ENCODE measurements at places on chromosomes 7 and 10.

DNA sequence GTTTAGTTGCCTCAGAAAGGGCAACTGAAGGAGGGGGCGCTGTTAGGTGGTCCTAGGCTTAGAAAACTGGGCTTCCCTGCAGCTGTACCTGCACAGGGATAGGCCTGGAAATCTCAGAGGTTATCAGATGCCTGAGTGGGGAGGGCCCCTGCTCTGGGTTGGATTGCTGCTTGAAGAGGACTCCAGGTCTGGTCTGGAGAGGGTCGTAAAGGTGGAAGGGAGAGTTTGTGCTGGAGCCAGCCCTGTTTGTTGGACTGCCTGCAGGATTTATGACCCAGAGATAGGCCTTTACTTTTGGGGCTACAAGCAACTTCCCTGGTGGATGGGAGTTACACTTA is 765.9 kb downstream of the GRID1 start:
- DNase-seq: no peak

GRCh38 chr10:20162123-20162522 is 345.9 kb downstream of the PLXDC2 start:
- DNase-seq: no peak

DNA sequence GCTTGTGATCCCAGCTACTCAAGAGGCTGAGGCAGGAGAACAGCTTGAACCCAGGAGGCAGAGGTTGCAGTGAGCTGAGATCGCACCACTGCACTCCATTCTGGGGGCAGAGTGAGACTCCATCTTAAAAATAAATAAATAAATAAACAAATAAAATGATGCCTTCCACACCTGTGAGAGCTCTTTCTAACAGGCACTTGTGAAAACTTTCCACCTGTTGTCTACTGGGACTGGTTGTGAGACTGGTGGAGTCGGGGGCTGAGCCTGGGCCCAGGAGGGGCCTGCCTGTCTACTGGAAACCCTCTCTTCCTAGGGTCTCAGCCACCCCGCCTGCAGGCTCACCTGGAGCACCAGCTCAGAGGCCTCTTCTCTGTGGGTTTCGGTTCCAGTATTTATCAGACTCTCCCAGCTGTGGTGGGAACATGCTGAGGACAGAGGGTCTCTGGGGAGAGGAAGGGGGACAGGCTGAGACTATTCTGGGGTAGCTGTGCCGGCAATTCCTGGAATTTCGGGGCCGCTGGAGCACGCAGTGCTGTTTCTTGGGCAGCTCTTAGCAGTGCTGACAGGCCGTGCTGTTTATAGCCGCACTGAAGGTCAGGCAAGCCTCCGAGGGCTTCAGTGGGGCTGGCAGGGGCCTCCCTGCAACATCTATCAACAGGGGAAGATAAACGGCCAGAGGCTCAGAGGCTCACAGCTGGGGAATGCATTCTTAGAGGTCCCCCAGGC is 3.8 kb downstream of the LDB3 start:
- DNase-seq: no peak

GRCh38 chr10:44907556-44907955 is 3.6 kb upstream of the TMEM72 start:
- no peak for DNase-seq

DNA sequence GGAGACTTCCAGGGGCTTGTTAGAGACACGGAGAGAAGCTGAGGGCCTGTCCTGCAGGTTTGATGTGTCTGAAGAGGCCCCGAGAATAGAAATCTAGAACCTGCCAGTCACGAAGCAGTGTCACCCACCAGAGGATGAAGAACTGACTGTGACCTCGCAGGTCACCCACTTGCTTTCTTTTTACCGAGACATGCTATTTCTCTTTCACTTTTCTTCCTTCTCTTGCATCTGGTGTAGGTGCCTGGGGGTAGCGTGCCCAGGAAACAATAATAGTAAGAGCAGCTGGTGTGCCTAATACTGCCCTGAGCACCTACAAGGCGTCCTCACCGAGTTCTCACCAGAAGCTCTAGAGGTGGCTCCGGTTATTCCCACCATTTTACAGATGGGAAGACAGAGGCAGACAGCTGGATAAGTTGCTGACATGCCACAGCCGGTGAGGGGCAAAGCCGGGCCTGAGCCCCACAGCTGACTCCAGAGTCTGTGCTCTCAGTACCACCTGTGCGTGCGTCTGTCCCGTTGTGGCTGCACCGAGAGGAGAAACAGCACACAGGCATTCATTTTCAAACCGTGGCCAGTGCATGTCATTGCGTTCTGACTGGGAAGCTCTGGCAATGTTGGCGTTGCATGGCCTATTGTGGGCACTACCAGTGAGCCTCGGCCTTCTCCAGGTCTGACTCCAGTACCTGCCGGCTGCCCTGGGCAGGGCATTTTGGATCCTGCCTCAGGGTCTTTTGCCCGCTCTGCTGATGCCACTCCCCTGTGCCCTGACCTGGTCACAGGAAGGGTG is 7.8 kb downstream of the CHST3 start:
- no peak for DNase-seq

DNA sequence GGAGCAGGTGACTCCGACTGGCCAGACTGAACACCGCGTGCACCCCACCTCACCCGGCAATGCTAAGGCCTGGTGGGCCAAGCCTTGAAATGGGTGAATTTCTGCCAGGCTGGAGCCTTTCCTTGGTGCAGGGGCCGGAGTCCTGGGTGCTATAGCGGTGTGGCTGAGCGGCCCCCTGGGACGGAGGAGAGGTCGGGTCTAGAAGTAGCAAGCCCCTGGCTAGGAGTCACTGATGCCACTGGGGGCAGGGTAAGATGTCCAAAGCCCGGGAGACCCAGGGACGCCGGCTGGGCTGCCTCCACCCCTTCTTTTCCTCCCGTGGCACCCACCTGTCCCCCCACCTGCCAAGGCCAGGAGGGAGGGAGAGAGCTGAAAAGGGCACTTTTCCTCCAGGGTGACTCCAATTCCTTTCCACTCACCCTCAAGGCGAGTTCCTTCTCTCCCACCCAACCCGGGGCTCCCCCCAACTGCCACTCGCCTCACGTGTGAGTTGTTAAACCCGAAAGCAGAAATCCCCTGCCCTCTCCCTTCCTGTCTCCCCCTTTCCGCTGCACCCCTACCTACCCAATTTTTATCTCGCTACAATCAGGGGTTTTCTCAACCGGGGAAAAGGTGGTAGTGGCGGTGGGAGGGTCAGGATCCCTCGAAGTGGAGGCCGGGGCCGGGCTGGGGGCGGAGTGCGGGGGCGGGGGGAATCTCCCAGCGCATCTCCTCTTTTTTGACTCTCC is 6.0 kb upstream of the GATA3 start:
- no peak for DNase-seq

GRCh38 chr10:84176836-84177474 is 3.4 kb downstream of the GPR15LG start:
- peak; percentile 33 for DNase-seq

DNA sequence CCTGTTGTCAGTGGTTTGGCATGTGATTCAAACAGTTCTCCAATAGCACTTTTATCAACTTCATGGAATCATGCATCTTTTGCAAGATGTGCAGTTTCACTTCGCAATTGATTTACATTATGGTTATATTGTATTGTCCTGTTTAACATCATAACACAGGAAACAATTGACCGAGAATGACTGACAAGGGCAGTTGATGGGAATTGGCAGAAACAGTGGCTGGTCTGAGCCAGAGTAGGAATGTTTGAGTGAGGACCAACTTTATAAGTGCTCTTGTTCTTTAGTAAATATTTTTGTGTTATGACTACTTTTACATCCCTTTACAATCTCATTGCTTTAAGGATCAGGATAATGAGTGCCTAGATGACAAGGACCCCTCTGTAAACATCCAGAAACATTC is 2.2 kb downstream of the KLHL7 start:
- no peak for DNase-seq

DNA sequence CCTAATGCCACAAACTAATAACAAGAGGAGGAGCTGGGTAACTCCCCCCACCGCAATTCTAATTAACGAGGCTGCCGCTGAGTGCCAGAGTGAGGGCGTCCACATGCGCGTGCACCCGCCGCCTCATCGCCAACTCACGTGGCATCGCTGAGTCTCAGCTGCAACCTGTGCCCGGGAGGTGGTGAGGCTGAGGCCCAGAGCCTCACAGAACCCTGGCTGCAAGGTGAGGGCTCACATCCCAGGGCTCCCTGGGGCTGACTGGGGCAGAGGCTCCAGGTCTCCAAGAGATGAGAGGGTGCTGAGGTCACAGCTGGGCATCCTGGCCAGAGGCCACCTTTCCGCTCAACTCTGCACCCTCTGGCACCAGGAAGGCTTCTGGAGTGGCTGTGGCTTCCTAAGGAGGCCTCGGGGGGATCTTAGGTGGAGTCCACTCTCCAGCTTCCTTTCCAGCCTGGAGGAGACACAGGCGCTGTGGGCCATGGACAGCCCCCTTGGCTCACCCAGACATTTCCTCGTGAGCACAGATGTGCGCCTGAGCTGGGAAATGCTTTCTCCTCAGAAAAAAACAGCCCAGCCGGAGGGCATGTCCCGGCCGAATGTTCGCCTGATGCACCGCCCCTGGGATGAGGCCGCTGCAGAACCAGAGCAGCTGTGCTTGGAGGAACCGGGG is 242.6 kb downstream of the MAD1L1 start:
- DNase-seq: no peak

DNA sequence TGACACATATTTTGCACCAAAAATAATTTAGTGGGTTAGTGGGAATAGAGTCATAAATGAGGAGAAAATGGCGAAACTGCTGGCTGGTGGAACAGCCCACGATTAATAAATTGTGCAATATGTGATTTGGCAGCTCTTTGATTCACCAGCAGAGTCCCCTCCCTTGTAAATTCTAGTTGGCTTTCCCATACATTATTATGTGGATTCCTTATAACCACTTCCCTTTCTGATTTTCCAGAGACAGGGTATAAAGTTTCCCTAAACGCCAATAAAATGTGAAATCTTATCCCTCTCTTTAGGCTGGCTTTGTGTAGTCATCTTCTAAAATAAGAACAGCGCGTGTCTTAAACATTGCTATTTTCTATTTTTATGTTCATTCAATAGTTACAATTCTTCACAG is 149.4 kb upstream of the FERD3L start:
- DNase-seq: no peak

- DNase-seq: no peak
Measured at GRCh38 chr10:74887614-74888284, 61.3 kb downstream of the KAT6B start.

GRCh38 chr10:20446561-20447193 is 450.4 kb downstream of the NEBL start:
- DNase-seq: no peak

DNA sequence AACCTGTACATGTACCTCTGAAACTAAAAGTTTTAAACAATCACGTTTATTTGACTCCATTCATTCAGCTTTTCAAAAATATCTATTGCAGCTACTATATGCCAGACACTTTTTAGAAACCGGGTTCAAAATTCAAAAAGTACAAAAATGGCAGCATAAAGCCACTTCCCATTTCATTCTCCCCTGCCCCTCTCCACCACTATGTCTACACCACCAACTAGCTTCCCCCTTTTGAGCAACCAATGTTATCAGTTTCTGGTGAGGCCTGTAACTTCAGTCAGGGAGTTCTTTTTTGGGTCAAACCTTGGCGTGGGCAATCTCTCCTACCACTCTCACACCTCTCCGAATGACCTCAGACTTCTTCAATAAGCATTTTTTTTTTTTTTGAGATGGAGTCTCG is 11.5 kb upstream of the HHEX start:
- DNase-seq: no peak

- DNase-seq: no peak
Measured at GRCh38 chr10:100148353-100149211, 37.2 kb downstream of the ERLIN1 start.

DNA sequence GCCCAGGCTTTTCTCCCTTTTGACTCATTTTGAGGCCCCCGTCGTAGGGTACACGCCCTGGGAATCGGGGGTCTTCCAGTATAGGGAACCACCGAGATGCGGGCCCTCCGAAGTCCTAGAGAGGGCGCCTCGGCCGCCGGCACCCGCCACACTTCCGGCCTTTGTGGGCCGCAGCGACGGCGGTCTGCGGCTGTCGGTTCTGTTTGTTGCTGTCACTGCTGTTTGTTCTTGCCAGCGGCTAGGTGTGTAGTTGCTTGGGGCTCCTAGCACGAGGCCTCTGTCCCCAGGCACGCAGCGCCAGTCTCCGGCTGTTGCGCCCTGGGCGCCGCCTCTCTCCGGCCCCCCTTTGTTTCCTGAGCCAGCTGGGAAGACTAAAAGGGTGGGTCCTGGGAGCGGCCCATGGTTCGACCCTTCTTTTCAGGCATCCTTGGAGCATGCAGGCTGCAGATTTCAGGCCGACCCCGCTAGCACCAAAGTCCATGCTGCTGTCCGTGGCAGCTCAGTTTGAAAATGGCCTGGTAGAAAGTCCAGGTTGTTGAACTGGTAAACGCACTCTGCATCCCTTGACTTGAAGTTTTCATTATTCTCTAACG is 17.8 kb upstream of the ZKSCAN1 start:
- DNase-seq: peak; percentile 70

GRCh38 chr10:73577788-73578187 is 13.4 kb downstream of the USP54 start:
- peak; percentile 83 for DNase-seq

DNA sequence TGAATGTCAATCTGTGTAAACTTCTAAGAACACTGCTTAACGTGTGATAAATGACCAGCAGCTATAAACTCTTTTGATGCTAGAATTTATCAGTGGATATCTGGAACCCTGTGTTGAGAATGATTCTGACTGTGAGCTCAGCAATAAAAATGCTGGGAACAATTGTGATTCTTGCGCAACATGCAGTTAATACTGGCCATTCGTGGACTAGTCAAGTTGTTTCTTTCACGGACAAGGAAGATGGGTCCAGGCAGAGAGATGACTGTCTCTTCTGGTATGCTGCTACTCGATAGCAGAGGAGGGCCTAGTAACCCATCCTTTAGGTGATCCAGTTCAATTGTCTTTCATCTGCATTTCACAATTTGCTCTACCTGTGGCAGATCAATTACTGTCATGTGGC is 394.8 kb upstream of the IGFBP3 start:
- DNase-seq: no peak

GRCh38 chr7:131109759-131110296 is 217.8 kb upstream of the MKLN1 start:
- DNase-seq: peak; percentile 73

- DNase-seq: no peak
Measured at GRCh38 chr7:30206942-30207341, 72.2 kb downstream of the MTURN start.

DNA sequence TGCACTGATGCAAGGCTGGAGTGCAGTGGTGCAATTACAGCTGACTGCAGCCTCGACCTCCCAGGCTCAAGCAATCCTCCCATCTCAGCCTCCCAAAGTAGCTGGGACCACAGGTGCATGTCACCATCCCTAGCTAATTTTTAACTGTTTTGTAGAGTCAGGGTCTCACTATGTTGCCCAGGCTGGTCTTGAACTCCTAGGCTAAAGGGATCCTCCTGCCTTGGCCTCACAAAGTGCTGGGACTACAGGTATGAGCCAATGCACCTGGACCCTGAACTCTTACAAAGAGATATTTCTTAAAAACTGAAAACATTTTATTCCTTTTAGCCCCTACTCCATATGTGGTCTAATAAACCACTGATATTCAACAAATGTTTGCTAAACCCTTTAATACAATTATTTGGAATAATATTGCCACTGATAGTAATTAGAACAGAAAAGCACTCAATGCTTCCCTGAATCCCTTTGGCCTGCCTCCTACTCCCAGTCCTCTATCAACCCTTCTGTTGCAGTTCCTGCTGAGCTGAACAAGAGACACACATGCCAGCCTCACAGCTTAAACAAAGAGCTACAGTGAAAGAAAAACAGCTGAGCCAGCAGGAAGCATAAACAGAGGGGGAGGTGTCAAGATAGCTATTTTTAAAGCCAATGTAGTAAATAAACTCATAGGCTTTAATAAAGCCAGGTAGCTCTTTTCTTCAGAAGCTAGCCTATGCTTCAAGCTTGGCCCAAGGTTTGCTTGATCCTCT is 7.0 kb upstream of the GNAI1 start:
- DNase-seq: no peak

- DNase-seq: no peak
Measured at GRCh38 chr7:139075871-139076686, 33.4 kb downstream of the ZC3HAV1 start.

Measured in left lobe of liver (tissue), 2 donors.